ENCODE measurements at places on chromosomes 7 and 10.
A peak's percentile ranks its signal among the peaks of the same experiment; 100 is the strongest.

- no peak for DNase-seq
Observed at GRCh38 chr10:83959328-83959727, 180.0 kb upstream of the GHITM start.

DNA sequence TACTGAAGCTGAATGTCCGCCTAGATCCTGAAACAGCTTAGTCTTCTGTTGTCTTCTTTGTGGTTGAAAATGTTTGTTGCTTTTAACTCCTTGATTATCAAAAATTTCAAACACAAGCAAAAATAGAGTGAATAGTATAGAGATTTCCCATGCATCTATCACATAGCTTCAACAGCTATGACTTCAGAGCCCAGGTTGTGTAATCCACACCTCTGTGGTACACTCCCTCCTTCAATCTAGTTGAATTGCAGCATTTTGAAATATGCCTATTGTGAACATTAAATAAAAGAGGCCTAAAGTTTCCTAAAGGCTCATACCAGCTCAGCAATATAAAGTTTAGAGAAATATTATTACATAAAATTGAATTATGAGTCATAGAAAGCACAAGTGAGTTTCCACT is 204.7 kb upstream of the HDAC9 start:
- no peak for DNase-seq

- peak; percentile 68 for DNase-seq
Observed at GRCh38 chr10:103895411-103896186, 22.4 kb downstream of the STN1 start.

- no peak for DNase-seq
Observed at GRCh38 chr7:47188653-47189315, 393.1 kb downstream of the TNS3 start.

DNA sequence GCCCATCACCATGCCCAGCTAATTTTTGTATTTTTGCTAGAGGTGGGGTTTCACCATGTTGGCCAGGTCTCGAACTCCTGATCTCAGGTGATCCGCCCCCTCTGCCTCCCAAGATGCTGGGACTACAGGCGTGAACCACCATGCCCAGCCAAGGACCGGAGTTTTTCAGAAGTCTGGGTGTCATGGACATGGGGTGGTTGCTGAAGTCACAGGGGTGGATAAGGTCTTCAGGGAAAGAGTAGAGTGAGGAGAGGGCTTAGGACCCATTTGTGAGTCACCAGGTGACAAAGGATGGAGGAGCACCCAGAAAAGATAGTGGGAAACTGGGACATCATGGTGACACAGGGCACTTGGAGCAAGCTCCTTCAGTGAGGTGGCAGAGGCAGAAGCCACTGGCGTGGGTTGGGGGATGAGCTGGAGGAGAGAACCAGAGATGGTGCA is 2.8 kb upstream of the GPRIN2 start:
- no peak for DNase-seq

- DNase-seq: peak; percentile 46
Observed at GRCh38 chr7:954330-955238, at the start of gene ADAP1. TSS of gene ADAP1 (minus strand) at chr7:954680. CDS start at chr7:954477, 203 bp downstream.

- no peak for DNase-seq
Observed at GRCh38 chr7:38123494-38123893, 54.6 kb upstream of the STARD3NL start.

DNA sequence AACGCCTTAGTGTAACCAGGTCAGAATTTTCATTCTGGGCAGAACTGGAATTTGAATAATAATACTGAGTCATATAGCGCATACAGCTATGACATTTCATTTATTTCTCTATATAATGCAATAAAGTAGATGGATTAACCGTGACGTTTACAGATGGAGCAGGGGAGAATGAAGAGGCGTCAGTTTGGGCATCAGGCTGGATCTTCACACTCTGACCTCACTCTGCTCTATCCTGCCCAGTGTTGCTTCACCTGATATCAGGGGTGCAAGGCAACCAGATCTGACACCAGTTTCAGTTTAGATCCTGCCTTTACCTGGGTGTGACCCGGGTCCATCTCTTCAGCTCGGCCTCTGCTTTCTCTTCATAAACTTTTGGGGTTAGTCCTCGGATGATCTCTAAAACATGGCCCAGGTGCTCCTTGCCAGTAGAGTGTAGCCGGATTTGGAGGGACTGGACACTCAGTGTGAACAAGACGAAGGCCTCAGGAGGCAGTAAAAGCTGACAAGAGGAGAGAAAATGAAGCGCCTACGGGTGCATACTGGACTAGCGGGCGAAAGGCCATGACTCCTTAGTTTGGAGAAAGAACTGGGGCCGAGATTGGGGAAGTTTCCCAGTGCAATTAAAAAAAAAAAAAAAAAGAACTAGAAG is 1.4 kb upstream of the ZYX start:
- DNase-seq: no peak

DNA sequence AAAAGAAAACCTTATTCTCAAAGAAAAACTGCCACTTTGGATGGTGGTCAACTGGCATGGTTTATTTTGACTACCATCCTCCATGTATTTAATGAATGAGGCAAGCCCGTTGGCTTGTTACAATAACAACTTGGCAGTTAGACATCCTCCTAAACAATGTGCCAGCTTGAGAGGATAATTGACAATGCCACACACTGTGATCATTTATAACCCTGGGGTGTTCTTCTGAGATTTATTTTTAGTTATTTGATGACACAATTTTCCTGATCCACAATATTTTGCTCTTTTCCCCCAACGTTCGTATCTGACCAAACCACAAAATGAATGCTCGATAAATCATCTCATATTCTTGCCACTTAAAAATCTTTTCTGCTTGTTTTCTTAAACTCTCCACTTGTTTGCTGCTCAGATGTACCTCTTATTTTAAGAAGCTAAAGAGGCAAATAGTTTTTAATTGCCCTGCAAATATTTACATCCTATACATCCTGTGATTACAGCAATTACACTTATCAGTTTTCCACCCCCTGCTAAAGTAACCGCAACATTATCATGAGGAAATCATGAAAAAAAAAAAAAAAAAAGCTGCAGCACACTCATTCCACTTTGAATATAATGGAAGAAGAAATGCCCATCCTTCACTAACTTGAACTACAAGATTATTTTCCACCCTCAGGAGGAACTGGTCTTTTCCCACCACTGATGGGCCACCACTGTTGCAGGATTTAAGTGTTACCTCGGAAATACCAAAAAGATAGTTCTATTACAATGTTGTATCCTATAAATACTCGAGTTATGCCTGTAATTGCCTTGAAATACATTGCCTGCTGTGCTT is 119.9 kb downstream of the MBL2 start:
- DNase-seq: peak; percentile 50

DNA sequence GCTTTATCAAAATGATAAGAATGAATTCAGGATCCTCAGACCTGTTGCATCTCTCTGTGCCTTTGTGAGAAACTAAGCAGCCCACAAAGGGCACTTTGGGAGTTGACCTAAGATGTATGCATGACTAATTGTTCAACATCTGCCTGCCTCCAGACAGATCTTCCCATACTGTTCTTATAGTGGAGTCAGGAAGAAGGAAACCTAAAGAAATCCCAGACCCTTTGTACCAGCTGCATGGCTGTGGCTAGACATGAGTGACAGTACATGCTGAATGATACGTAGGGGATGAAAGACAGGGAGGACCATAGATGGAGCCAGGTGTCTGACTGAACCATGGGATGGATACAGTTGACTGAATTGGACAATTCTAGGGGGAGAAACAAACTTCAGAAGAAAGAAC is 148.7 kb upstream of the PCGF5 start:
- no peak for DNase-seq

All from fibroblast of skin of back (primary cell).